ENCODE measurements at places on chromosomes 12 and 14.

- no peak for DNase-seq
Measured at GRCh38 chr14:105410642-105411016, 9.0 kb upstream of the MTA1 start.

GRCh38 chr12:851913-852312 is 97.6 kb downstream of the RAD52 start:
- DNase-seq = no peak

- peak; percentile 83 for DNase-seq
Measured at GRCh38 chr12:104358353-104359003, 54.9 kb downstream of the EID3 start.

DNA sequence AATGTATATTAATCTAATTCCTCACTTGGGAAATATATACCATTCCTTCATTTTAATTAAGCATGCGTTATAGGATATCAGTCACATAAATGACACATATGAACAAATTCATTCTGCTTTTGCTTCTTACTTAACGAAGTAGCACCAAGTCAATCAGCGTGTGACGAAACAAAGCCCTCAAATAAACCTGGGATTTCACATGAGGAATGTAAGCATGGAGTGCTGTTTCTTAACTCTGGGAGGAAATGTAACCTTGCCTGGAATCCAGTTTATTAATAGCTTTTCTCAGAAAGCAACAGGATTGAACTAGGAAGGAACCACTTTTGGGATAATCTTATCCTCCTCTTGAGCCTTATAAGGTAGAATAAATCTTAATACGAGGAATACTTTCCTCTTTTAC is 72.0 kb downstream of the NIN start:
- no peak for DNase-seq

- DNase-seq = no peak
Measured at GRCh38 chr12:132410296-132410625, 79.7 kb upstream of the FBRSL1 start.

DNA sequence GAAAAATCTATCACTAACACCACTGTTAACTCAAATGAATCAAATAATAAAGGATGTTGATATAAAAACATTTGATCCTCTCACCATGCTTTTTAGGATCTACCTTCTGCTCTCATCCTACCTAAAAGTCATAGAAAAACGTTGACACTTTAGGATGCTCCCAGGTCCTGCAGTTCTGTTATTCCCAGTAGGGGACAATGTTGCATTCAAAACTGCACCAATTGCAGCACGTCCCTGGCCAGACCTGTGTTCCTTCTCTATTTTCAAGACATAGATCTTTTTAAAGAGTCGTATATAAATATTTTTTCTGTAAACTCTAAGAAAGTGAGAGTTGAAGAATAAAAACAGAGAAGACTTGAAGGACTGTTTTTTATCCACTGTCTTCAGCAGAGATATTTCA is 8.8 kb downstream of the AICDA start:
- DNase-seq = no peak

- DNase-seq = no peak
Measured at GRCh38 chr12:19847294-19848059, 408.2 kb downstream of the AEBP2 start.

GRCh38 chr12:29012673-29013072 is 136.4 kb upstream of the FAR2 start:
- DNase-seq = no peak

DNA sequence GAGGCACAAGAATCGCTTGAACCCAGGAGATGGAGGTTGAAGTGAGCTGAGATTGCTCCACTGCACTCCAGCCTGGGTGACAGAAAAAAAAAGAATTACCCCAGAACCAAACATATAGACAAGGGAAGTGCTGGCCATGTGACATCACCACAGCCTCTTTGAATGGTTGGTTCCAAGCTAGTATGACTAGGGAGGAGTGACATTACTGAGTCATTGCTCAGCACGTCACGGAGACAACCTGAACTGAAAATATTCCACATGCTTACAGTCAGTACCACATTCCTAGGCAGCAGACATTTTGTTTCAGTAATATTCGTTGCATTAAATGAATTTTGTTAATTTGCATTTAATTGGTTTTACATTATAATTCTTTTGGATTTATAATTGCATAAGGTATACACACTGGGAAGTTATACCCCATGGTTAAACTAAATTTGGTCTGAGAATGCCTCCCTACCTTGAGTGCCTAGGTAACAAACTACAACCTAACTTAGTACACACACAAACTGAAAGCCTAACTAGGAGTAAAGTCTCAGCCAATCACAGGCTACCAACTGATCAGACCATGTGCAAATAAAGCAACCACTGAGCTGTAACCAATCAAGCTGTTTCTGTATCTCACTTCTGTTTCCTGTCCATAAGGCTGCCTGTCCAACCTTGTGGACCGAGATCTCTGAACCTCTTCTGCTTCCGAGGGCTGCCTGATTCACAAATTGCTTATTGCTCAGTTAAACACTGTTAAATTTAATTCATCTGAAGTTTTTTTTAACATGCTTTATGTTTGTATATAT is 164.4 kb downstream of the CAND1 start:
- DNase-seq = no peak

GRCh38 chr12:50112456-50113218 is 601 bp downstream of the COX14 start:
- DNase-seq = no peak

DNA sequence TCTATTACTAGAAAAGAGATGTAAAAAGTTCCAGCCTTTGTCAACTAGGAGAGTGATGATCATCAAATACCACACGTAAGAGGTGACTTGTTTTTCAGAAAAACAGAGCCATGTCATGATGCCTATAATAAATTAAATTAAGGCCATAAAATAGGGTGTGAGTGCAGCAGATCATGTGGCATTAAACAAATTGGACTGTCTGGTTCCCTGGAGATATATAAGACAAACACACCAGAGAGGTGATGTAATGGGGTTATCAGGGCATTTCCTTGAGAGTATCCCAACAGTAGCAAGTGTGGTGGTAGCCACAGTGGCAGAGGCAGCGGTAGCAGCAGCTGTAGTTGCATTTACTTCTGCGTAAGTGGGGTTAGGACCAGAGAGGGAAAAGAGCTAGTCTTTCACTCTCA is 14.6 kb upstream of the GALNT6 start:
- no peak for DNase-seq

DNA sequence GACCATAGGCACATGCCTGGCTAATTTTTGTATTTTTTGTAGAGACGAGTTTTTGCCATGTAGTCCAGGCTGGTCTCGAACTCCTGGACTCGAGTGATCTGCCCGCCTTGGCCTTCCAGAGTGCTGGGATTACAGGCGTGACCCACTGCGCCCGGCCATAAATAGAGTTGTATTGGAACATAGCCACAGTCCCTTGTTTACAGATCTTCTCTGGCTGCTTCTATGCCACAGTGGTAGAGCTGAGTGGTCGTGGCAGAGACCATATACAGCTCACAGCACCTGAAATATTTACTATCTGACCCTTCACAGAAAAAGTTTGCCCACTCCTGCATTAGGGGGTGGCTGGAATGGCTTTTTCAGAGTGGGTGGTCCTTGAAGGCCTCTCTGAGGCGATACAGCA is 28.0 kb upstream of the TSPAN9 start:
- DNase-seq = no peak

DNA sequence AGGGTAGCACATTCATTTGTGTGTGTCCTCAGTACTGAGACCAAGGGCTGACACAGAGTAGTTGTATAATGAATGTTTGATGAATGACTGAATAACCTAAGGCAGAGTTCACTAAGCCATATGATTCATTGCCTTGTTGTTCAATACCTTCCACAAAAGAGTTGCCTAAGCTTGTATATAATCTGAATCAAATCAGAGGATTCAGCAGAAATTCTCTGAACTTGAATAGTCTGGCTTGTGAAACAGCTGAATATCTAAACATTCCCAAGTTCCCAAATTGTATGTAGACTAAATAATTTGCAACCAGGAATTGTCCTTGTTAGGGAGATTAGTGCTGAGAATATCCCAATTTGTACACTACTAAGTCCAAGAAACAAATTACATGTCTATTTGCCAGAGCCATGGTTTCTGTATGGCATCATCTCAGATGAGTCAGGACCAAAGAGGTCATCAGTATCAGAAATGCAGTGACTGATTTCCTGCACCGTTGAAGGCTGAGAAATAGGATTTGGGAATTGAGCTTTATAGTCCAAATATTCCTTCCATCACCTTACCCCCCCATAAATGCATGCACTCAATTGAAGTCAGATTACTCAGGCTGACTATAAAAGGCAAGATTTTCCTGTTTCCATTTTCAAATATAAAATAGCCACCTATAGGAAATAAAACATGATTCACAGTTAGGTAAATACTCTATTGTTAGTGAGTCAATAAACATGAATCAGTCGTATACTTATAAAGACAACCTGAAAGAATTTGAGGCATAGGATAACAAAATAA is 168.7 kb downstream of the PHLDA1 start:
- DNase-seq = no peak

DNA sequence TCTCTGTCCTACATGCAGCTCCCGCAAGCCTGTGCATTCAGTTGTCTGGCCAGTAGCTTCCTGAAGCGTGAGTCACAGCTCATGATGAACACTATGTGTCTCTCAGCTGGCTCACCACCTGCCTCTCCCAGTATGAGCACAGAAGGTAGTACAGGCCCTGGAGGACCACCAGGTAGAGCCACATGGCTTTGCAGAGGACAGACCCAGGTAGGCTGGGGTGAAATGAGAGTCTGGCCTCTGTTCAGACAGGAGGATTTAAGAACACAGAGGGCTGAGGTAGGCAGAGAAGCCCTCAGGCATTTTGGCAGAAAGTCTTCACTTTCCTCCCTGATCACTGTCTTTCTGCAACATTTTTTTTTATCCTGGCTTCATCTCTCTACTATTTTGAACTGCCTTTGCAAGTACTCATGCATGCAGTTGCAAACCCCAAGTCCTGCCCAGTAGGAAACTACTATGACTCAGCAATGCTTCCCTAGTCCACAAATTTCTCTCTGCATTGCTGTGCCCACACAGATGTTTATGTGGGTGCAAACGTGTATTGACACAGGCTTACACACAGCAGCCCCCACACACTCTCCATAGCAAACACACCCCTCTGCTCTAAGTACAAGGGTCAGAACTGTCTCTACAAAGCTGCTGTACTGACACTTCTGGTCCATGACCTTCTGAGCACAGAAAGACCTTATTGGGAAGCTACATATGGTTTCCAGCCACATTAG is 7.2 kb upstream of the SDR9C7 start:
- no peak for DNase-seq

DNA sequence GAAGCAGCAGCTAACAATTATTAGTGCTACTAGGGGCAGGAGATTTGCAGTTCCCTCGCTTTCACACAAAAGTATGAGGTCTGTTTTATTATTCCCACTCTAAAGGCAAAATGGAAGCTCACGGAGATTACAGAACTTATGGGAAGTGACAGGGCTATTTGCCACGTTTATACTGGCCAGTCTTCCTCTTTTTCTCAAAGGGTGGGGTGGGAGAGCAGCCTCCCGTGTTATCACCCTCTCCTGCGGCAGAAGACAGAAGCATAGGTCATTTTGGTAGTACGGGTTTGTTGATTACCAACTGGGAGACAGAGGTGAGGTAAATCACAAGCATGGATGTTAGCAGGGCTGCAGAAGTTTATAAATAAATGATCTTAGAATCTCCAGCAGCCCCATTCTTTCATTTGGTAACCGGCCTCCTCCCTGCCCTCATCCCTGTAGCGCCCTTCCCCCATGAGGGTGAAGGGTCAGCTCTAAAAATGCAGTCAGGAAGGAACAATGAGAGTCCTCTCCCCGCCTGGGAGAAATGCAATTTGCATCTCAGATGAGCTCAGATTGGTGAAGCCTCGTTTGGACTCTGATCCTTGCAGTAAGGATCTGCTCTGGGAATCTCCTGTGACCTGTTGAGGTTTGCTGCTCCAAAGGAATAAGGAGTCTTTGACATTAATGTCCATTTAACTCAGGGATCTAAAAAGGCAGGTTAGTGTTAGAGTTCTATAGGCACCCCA is 44.7 kb upstream of the SINHCAF start:
- DNase-seq = no peak

GRCh38 chr12:118734266-118734665 is 247.1 kb upstream of the SRRM4 start:
- no peak for DNase-seq

DNA sequence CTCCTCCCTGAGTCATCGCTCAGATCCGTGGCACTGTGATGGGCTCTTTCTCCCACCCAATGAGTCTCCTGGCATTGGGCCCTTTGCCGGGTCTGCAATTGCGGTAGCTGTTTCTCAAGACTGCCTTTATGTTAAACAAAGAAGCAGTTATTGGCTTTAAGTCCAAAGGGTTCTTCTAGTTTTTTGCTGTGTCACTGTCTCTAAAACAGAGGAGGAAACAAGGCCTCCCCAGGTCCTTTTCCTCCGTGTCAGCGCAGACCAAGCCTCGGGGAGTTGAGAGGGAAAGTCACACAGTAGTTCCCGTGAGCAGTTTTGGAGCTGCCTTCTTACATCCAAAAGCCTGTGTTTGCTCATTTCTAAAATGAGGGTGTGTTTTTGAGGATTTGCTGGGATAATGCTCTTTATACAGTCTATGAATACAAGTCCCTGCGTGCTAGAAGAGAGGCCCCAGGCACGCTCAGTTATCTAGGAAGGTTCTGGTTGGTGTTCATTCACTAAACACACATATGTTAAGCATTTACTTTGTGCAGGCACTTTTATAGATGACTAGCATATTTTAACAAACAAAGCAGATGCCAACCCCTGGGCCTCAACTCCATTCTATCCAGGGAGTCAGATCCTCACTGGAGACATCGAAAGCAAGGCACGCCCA is 126.0 kb upstream of the PZP start:
- no peak for DNase-seq

- no peak for DNase-seq
Measured at GRCh38 chr12:56517854-56518253, 3.8 kb upstream of the RBMS2 start.

GRCh38 chr12:87518481-87518880 is 510.7 kb downstream of the C12orf50 start:
- no peak for DNase-seq

GRCh38 chr14:92322516-92322915 is 449 bp upstream of the SLC24A4 start:
- no peak for DNase-seq

DNA sequence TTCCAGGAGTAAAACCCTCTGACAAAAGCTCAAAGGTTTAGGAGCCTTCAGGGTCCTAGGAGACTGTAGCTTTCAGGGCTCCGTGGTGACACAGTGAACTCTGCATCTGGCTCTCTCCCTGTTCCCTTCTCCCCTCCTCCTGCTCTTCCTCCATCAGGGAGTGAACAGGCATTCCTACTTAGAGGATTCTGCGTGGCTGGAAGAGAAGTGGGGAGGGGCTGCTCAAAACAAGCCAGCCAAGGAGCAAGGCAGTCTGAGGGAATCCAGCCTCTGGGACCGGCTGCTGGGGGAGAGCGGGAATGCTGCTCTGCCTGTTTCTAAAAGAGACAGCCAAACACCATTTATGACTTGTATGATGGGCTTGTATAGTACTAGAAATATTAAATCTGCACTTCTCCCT is 49.5 kb downstream of the RBMS2 start:
- no peak for DNase-seq

DNA sequence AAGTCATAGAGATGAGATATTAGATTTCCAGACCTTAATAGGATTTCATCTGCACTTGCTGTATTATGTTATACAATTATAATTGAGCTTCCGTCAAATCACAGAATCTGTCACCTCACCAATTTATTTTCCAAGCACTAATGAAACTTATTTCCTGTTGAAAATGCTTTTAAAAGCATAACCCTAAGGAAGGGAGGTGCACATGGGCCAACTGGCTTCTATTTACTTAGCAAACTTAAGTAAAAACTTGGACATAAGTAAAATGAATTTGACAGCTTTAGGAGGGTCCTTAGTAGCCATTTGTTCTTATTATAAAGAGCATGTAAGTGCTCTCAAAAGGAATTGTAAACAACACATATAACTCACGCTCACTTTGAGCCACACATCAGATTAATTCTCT is 462.2 kb upstream of the TMPO start:
- no peak for DNase-seq

GRCh38 chr12:52575256-52575655 is 1.6 kb upstream of the KRT74 start:
- no peak for DNase-seq
